ENCODE measurements at places on chromosomes 13 and 19.

- no peak for DNase-seq
Measured at GRCh38 chr13:106299621-106300020, 235.8 kb downstream of the EFNB2 start.

DNA sequence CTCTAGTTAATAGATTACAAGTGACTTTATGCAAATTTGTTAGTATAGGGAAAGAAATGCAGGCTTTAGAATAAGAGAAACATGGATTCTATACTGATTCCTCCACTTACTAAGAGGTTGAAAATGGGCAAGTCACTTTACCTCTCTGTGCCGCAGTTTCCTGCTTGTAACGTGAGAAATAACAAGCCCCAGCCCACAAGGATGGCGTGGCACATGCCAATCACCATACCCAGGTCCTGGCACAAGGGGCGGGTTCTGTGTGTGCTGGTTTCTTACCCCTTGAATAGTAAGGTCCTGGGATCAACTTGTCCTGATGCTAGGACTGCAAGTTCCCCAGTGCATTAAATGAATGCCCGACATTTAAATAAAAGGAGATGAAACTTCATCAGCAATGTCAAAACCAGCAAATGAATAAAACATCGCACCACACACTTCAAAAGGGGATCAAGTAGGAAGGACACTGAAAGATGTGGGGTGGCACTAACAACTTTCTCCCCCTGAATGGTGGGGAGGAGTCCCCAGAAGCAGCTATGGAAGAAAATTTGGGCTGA is 7.9 kb upstream of the SIGLEC9 start:
- DNase-seq: no peak

- DNase-seq: no peak
Measured at GRCh38 chr19:23771761-23772674, 13.3 kb upstream of the ZNF681 start.

GRCh38 chr19:18762125-18763023 is 28.7 kb downstream of the COMP start:
- no peak for DNase-seq

DNA sequence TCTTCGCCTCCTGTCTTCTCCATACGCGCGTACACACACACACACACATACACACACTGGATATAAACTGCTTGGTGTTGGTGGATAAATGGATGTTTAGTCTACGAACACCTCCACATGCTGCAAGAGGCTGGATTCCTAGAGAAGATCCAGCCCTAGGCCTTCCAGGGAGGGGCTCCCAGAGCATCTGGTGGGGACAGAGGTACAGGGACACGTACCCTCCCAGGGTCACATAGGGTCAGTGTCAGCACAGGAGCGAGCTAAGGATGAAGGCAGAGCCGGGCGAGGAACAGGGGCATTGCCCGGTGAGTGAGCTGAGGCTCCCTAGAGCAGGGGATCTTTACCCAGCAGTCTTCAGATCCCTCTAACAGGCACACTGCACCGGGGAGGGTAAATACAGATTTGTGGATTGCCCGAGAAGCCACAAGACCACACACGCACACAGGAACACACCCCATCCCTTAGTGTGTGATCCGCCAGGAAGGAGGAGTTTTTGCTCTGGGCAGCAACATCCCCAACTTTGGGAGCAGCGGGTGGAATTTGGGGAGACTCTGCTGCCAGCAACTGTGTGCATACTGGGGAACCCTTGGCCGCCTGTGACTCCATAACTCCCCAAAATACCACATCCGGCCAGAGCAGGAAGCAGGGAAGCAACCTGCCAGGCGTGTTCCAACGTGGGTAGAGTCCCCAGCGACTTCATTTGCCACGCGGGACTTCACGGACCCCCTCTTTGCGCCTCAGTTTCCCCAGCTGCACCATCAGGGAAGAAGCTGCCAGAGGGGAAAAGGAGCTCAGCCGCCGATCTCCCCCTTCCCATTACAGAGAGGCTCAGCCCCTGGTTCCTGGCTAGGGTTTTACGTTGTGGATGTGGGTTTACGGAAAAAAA is 5.8 kb upstream of the TLE2 start:
- DNase-seq: peak; percentile 39

DNA sequence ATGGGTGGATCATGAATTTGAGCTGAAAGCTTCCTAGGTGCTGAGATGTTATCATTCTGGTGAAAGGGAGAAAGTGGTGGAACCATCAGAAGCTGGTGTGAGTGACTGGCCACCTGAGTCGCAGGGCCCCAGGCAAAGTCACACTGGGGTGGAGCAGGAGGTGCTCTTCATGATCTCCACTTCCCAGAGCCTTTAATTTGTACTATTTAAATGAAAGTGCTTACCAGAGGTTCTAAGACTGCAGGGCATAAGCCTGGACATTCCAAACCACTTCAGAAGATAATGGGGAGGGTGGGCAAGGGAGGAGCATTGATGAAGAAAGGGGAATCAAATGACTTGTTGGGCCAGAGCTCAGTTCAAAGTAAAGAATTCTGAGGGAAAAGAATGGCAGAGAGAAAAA is 156.1 kb downstream of the RGCC start:
- no peak for DNase-seq

DNA sequence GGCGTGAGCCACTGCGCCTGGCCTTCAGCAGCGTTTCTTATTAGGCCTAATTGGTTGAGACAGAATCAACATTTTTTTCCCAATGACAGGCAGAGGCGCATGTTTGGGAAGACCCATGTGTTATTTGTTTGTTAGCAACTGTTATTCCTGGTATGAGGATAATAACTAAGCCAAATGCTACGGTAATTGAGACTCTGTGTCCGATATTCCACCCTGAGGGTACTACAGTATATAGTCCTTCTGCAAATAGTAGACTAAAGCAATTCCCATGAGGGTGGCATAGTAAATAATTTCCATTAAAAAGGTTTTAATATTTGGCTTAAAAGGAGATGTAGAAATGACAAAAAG is 18.4 kb upstream of the CCL25 start:
- DNase-seq: no peak

GRCh38 chr13:83929157-83929556 is 46.9 kb upstream of the SLITRK1 start:
- no peak for DNase-seq

DNA sequence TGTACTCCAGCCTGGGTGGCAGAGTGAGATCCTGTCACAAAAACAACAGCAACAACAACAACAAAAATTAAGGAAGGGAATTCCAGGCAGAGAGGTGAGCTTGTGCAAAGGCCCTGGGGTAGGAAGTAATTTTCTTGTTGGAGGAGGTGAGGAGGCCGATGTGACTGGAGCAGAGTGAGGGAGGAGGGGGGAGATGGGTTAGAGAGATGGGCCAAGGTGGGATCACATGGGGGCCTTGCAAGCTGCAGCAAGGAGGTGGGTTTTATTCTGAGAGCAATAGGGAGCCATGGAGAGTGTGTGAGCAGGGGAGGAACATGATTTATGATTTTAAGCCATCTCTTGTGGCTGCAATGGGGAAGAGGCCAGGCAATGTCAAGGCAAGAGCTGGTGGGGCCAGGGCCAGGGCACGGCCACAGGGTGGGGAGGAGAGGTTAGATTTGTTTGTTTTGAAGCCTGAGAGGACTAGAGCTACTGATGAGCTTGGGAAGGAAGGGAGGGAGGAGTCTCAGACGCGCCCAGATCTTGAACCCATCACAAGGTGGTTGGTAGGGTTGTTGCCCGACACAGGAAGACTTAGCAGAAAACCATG is 12.5 kb upstream of the COMP start:
- no peak for DNase-seq

DNA sequence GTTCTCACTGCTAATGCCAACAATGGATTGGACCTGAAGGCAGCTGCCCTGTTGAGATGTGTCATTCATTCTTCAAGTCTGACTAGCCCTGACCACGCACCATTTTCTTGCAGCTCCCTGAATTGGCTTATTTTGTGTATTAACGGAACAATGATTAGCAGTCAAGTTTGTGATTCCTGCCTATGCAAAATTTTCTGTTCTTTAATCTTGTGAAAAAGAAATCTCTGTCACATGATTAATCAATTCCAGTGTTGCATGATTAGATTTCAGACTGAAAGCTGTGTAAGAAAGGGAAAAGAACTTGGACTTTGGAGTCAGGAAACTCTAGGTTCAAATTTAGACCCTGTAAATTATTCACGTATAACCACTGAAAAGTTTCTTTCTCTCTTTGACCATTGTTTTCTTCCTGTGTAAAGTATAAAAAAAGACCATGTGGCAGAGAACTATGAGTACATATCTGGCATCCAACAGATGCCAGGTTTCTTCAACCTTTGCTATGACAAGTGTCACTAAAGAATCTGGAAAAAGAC is 64.5 kb upstream of the SLC10A2 start:
- DNase-seq: no peak

DNA sequence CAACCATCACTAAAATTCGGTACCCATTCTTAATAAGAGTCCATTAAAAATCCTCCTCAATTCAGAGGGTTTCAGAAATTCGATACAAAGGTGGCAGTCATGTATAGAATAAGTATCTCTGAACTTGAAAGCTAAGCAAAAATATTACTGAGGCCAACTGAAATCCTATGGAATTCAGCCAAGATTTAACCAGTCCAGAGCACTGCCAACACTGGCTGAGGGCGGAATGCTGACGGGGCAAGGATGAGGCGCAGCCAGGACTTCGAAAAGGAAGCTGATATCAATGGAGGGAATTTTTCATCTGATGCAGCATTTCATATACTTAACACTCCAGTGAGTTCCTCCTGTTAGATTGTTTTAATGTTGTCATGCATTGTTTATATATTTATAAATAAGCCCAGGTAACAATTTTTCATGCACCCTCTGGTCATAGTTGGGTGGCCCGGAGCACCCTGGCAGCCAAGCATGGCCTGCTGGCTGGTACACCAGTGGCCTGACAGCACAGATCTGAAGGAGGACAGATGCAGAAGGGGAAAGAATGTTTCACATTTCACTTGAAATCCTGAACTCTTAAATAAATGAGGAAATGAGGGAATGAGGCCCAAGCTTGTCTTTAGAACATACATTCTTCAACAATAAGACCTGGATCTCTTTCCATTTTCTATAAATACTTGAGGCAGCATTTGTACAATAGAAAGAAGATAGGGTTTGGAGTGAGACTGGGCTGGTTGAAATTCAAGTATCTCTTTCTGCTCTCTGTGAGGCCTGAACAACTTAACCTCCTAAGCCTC is 41.5 kb downstream of the WDFY2 start:
- no peak for DNase-seq

- DNase-seq: peak; percentile 94
Measured at GRCh38 chr19:52535771-52536447, 8.4 kb downstream of the ZNF808 start.

DNA sequence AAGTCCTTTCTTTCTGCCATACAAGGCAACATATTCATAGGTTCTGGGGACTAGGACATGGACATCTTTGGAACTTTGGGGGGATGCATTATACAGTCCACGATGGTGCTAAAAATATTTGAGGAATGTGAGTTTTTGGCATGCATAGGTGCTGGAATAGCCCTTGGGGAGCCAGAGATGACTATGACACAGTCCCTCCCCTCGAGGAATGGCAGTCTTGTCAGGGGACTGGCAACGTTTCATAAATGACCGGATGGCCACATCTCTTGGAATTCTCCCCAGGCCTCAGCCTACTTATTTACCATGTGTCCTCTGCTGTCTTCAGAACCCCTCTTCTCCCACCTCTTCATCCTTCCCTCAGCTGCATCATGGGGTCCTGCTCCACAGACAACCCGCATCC is 13.6 kb downstream of the MEIOSIN start:
- DNase-seq: no peak
